Cerebellar nuclear complex (tissue), 1 donor: ENCODE measurements at places on chromosomes 2 and 18.

- DNase-seq, result no peak
Observed at GRCh38 chr18:27585602-27586173, 400.6 kb upstream of the CHST9 start.

DNA sequence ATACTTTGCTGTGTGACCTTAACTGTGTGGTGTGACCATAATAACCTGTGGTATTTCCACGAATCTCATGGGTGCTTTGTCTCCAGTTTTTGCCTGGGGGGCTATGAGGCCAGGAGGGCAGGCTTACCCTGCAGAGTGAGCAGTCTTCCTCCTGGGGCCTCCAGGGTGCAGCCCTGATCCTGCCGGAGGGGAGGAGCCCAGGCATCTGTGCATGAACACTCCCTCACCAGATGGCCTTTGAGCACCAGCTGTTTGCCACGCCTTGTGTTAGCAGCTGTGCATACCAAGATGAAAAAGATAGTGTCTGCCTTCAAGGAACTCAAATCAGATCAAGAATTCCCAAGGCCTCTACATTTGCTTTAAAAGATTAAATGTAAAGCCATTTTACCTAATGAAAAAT lies 75.0 kb upstream of the RBM44 start:
- no peak for DNase-seq

GRCh38 chr18:70195852-70196434 lies 9.5 kb downstream of the RTTN start:
- no peak for DNase-seq

- no peak for DNase-seq
Observed at GRCh38 chr2:70258532-70258875, 567 bp downstream of the PCYOX1 start.

DNA sequence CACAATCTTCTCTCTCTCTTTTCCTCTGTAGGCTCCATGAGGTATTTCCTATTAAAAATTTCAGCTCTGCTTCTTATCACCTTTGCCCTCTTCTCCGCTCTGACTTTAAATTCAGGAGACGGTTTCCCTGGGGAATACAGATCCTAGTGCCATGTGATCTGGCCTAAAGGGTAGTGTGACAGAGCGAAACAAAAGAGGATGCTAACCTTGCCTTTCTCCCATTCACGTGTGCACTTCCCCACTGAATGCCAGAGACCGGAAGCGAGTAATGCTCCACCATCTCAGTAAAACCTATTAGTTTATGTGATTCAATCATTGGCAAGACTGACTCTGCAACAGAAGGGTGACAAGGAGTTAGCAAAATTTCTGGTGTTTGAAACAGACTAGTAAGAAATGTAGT lies 358.3 kb downstream of the ZNF521 start:
- DNase-seq, result no peak

DNA sequence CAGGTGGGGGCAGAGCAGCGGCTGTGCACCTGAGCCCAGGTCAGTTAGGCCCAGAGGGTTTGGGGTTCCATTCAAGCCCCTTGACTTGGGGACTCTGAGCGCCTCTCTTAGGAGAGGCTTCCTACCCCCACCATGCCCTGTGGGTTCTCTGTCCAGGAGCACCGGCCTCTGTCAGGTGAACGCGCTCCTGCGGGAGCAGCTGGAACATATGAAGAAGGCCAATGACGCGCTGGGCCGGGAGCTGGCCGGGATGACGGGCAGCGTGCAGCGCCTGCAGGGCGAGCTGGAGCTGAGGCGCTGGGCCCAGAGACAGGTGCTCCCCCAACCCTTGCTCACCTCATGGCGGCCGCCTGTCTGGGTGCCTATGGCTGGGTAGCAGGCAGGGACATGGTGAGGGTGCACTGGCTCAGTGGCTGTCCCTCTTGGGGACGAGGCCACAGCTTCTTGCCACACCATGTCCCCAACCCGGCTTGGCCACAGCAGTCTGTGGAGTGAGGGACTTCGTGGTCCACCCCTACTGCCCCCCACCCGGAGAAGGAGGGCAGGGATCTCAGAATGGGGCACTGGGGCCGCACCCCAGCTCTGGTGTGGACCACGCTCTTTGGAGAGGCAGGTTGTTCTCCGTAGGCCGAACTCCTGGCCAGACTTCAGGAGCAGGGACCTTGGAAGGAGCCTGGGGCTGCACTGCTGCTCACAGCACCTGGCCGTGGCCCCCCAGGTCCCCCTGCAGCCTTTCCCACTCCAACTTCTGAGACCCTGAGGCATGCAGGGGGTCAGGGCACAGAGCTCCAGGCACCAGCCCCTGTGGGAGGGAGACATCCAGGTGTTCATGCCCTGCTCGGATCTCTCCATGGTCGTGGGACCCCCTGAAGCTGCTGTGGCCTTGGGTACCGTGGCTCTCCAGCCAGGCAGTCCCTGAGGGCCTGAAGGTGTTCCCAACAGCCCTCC lies 19.7 kb downstream of the CROCC2 start:
- DNase-seq, result no peak

- DNase-seq, result no peak
Observed at GRCh38 chr2:56313500-56313921, 129.7 kb downstream of the CCDC85A start.

DNA sequence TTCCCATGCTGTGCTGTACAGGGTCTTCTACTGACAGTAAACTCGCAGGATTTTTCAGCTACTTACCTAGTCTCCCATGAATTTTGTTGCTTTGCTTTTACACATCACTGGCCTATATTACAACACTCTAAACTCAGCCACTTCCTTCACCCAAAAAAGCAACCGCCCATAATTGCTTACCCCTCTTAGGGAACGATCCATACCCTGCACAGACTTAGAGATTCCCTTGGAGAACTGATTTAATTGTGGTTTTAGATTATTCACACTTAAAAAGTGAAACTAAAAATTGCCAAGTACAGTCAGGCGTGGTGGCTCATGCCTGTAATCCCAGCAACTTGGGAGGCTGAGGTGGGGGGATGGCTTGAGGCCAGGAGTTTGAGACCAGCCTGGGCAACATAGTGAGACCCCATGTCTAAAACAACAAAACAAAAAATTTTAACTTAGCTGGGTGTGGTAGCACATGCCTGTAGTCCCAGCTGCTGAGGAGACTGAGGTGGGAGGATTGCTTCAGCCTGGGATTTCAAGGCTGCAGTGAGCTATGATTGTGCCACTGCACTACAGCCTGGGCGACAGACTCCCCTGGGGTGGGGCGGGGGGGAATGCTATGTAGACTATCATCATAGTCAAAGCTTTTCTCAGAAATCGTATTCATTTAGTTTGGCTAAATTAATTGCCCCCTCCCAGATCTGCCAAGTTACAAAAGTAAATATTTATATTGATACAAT lies 19.3 kb downstream of the MRPL30 start:
- no peak for DNase-seq

GRCh38 chr18:59918320-59918755 lies 18.5 kb downstream of the PMAIP1 start:
- DNase-seq, result no peak

DNA sequence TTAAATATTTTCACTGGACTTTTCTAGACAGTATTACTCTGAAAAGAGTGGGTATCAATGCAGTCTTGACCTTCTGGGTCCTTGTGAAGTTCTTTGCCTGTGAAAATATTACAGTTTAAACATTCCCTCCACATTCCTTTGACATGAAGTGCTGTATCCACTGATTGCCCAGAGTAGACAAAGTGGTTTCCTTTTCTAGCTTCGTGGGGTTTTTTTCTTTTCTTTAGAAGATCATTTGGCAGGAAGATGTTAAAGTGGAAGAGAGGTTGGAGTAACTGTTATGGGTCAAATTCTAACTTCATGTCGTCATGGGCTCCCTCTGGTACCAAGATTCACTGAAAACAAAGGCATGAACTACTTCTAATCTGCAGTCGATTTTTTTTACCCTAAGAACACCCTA lies 496.9 kb downstream of the EPHA4 start:
- no peak for DNase-seq

DNA sequence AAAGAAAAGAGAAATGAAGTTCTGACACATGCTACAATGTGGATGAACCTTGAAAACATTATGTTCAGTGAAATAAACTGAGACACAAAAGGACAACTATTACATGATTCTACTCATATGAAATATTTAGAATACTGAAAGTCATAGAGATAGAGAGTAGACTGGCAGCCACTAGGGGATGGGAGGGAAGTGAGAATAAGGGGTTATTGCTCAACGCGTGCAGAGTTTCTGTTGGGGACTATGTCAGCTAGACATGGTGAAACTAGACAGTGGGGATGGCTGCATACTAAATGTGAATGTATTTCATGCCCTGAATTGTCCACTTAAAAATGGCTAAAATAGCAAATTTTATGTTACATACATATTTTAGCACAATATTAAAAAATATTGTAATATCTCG lies 108.7 kb upstream of the ATL2 start:
- DNase-seq, result no peak

DNA sequence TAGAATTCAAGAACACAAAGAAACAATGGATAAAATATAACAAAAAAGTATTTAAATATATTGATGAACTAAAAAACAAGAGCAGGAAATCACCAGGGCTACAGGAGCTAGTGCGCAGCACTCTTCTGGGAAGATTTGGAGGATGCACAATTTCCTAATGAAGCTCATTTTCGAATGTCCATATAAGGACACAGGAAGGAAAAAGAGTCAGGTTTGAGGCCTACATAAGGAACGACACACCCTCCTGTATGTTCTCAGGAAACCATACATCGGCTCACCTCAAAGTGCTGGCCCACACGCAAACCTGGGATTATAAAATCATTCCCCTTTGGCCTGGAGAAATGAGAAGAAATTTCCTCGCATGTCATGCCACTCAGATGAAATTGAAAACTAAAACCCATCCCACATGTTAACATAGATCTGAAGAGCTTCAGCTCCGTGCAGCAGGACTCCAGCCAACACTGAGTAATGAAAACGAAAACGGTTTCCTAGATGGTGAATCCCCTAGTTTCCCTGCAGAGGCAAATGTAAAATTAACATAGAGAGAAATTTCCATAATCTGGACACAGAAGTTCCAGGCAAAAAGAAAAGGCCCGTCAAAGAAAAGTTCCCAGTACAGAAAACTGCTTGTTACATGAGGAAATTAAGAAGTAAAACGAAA lies 825.8 kb downstream of the SOCS6 start:
- no peak for DNase-seq
